ENCODE measurements at places on chromosomes 5 and 9. TPM values are rescaled to one million over a fixed set of nuclear protein-coding genes. Genes with fewer than 3 reads are reported as not detected.

HTR4 gene
- total RNA-seq = 0.22 TPM

ALDH7A1 gene
- total RNA-seq = 35.5 TPM

IL17B gene
- not detected for total RNA-seq

KCTD16 gene
- total RNA-seq = 0.03 TPM

FOXD4 gene
- not detected for total RNA-seq
